ENCODE measurements at places on chromosomes 1 and 21.

- no peak for DNase-seq
These were observed 85.9 kb downstream of the DPYD start for GRCh38 chr1:97834899-97835298.

DNA sequence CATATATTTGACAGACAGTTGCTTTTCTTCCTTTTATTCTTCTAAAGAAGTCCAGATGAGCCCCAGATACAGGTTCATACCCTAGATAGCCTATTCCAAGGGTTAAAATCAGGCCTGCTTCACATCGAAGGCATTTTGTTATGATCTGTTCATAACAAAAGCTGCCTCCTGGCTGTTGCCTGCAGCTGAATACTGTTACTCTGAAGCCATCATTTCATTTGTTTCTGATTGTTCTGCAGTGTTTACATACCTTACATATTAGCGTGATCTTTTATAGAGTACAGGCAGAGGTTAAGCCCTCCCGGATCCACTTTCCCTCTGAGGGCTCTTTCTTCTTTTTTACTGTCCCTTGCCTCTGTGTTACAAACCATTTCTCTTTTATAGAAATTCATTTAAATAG, 219.0 kb upstream of the HOOK1 start:
- no peak for DNase-seq

- DNase-seq: no peak
These were observed 89.5 kb downstream of the NRIP1 start for GRCh38 chr21:14975136-14975919.

GRCh38 chr1:155379180-155379579, 58.5 kb downstream of the RUSC1 start:
- DNase-seq: no peak

GRCh38 chr1:51729824-51730301, 113.0 kb downstream of the OSBPL9 start:
- DNase-seq: peak; percentile 61

DNA sequence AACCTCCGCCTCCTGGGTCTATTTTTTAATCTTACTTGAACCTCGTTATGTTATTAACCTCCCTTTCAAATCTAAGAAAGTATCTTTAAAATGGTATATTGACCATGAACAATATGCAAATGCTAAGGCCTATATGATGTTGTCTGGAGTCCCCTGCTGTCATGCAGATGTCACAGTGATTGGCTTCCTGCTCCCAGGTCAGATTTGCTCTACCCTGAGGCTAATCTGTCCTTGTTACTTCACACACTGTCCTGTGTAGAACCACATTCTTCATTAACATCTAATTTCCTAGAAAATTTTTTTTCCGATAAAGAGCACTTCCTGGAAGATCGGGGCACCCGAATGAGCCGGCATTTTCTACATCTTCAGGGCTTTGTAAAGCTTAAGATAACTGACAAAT, 306.6 kb downstream of the MRPL39 start:
- DNase-seq: no peak

DNA sequence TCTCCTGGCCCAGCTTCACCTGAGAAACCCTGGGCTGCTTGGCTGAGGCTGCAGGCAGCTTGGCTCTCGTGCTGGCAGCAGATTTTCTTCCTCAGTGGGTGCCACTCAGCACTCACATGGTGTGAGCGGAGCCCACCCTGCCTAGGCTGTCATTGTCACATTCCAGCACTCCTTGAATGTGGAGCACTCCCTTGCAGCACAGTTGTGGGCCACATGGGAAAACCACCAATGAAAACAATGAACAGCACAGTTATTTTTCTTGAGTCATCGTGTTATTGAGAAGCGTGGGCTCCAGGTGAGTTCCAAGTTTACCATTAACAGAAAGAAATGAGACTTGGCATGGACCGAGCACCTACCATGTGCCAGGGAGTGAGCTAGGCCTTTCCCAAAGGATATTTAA, 27.2 kb upstream of the TRIM67 start:
- DNase-seq: no peak

DNA sequence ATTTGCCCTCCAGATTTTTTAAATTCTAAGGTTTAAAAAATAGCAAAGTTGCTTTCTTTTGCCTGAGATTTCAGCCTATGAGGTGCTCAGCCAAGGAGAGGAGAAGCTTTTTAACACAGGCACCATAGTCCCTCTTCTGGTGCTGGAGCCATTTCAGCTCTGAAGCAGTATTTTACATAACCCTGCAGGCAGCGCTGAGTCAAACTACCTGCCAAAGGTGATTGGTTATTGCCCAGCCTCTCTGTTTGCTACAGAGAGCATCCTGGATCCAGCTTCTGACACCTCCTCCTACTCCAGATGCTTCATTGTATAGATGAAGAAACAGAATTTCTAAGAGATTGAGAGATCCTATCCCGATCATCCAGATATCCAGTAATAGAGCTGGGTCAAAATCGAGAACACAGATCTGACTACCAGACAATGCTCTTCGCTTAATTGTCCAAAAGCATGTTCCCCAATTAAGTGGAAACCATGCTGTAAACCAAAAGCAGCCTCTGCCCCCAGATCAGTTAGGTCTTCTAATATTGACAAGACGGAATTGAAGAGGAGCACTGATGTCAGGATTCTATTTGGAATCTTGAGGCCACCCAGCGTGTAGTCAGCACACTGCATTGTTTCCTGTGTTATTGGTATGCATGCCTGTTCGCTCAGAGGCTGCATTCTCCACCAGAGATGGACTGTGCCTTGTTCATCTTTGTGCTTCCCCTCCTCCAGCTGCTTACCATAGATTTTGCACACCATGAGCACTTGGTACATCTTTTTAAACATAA, 22.1 kb downstream of the RGS8 start:
- no peak for DNase-seq

DNA sequence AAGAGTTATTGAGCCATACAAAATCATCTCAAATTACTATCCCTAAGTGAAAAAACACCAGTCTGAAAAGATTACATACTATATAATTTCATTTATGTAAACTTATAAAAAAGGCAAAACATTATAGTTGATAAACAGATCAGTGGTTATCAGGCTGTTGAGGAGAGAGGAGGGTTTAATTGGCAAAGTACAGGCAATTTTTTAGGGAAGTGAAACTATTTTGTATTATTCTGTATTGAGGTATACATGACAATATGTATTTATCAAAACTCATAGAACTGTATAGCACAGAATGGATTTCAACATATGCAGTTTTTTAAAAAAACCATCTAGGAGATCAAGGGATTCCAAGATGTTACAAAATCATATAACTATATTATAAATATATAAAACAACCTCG, 403.7 kb downstream of the LTN1 start:
- no peak for DNase-seq

DNA sequence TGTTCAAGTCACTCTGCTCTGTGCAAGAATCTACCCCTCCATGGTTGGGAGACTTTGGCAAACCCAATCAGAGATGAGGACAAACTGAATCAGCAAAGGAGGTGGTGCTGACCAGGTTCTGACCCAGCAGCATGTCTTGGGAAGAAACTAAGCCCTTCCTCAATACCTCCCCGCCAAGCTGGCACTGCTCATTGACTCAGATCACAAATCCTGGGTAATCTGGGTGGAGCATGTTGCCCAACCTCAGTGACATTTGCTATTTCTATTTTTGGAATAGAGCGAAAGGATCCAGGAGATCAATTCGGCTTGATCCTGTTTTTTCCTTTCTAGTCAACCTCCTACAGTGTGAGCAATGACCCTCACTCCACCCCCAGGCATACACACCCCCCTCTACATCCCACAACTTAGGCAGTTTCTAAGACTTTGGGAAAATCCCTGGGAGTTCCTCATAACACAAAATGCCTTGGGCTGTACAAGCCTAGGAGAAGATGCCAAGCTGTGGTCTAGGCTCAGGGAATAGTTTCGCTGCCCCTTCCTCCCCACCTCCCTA, 166.8 kb upstream of the KCNJ6 start:
- DNase-seq: no peak

GRCh38 chr1:33370301-33370700, 49.4 kb upstream of the A3GALT2 start:
- no peak for DNase-seq

DNA sequence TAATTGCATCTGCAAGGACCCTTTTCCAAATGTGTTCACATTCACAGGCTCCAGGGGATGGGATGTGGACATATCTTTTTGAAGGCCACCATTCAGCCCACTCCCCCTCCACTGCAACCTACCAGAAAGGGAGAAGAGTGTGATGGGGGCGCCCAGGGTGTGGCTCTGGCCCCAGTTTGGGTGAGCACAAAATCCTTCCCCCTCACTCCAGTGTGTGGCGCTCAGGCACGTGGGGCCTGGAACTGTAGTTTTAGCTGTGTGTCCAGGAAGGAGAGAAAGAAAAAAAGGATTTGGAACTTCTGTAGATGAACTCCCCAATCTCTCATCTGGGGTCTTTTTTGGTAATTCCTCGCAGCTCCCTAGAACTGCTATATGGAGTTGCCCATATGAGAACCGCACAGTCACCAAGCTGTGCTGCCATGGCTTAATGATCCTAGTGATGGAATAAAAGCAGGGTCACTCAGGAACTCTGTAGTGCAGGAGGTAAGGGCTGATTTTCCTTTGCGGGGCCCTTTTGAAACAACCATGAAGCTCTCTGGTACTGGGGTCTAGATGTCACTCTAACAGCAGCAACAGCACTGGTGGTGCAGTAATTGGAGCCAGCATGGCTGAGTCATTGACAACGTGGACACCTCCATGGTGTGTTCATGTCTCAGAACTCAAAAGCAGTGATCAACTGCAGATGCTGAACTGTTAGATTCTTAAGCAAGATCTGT, 17.0 kb downstream of the AGT start:
- no peak for DNase-seq

- DNase-seq: peak; percentile 77
These were observed 40.2 kb downstream of the EXO1 start for GRCh38 chr1:241888232-241888631.

GRCh38 chr1:198241553-198241952, 84.8 kb downstream of the NEK7 start:
- no peak for DNase-seq

GRCh38 chr1:246659594-246660140, 64.5 kb upstream of the SCCPDH start:
- DNase-seq: no peak

DNA sequence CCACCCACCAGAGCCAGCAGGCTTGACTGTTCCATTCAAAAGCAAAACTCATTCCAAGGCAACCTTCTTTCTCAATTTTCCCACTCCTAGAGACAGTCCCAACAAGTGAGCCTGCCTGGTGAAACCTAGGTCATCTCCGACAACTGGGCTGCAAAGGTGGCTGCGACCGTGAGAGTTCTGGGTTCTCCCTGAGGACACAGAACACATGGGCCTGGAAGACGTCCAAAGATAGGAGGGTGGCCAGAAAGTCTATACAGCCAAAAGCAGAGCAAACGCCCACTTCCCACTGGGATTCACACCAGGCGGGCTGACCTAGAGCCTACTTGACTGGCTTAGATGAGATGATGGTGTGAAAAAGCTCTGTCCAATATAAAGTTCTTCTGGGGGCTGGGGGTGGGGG, 90.2 kb upstream of the GRIK3 start:
- no peak for DNase-seq

Measured in RKO (cell line).